ENCODE measurements at places on chromosomes 4 and X. TPM values are rescaled to one million over a fixed set of nuclear protein-coding genes. Genes with fewer than 3 reads are reported as not detected.

DNA sequence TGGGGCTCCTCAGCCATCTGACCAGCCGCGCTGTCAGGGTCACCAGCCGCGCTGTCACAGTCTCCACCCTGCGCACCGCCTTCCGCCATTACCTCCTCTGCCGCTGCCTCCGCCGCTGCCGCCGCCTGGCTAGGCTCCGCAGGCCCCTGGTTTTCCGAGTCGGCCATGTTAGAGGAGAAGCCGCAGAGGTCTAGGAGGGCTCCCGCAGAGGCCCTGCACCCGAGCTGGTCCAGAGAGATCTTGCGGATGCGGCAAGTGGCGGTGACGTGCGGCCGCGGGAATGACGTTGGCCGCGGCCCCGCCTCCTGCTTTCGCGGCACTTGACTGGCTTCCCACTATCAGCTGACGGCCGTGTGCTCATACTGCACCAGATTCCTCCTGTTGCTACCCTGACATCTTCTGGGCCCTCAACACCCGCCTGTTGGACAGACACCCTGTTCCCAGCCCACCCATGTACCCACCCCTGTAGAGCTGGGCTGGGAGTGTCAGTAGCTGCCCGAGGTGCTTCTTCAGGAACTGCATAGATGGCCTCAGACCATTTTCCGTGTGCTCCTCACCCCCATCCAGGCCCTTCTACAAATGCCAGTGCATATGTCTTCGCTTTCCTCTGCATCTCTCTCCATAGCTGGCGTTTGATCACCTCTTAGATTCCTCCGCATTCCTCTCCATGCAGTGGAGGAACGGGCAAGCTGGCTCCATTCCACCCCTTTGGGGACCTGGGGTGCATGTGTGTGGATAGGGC lies at the start of gene NAP1L5:
Gene NAP1L5 (minus strand): TSS at position 242 of the 742 bp plus-strand sequence. CDS start 75 bp downstream, at position 167.
- DNase-seq: peak; percentile 76

- DNase-seq: peak; percentile 47
Observed at GRCh38 chrX:46837558-46838485, 979 bp downstream of the RP2 start.

GRCh38 chr4:55032788-55033187 lies 92.6 kb downstream of the KDR start:
- no peak for DNase-seq

GRCh38 chrX:118566359-118566758 lies 70.7 kb downstream of the DOCK11 start:
- DNase-seq: no peak

GRCh38 chr4:184515606-184516005 lies 41.3 kb upstream of the IRF2 start:
- no peak for DNase-seq

DNA sequence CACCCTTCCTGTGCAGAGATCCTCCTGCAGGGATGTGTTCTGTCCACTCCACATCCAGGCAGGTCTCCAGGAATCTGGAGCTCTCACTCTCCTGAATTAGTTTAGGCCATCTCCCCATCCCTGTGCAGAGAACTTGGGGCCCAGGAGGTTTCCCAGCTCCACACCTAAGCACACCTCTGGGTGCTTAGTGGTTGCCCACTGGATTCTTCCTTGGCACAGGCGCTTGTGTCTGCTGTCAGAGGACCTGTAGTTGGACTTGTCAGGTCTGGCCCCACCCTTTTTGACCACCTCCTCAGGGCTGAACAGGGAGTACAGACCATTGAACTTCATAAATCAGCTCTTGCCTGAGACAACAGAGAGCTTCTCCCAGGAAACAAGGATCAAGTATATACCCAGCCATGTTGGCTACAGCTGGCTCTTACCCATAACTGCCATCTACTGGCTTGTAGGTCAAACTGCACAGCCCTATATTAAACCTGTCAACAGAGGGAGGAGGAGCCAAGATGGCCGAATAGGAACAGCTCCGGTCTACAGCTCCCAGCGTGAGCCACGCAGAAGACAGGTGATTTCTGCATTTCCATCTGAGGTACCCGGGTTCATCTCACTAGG lies 275.5 kb downstream of the PPARGC1A start:
- peak; percentile 20 for DNase-seq

- no peak for DNase-seq
Observed at GRCh38 chr4:156388826-156389225, 435.2 kb upstream of the CTSO start.

DNA sequence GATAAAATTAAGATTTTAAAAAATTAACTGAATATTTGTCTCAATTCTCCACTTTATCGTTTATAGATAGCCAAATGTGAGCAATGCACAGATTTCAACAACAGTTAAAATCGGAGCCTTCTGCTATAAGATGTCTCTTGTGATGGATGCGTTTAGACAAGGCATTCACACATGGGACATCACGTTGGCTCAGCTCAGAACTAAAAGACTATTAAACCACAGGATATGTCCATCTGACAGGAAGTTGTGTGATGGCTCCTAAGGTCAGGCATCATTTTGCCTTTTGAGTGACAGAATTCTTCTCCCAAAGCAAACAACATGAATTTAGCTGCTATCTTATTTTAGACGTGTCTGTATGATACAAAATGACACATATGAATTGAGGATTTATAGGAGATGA lies 17.3 kb upstream of the VCX3B start:
- DNase-seq: no peak

- DNase-seq: peak; percentile 80
Observed at GRCh38 chr4:38034986-38035882, 75.0 kb downstream of the PTTG2 start.

DNA sequence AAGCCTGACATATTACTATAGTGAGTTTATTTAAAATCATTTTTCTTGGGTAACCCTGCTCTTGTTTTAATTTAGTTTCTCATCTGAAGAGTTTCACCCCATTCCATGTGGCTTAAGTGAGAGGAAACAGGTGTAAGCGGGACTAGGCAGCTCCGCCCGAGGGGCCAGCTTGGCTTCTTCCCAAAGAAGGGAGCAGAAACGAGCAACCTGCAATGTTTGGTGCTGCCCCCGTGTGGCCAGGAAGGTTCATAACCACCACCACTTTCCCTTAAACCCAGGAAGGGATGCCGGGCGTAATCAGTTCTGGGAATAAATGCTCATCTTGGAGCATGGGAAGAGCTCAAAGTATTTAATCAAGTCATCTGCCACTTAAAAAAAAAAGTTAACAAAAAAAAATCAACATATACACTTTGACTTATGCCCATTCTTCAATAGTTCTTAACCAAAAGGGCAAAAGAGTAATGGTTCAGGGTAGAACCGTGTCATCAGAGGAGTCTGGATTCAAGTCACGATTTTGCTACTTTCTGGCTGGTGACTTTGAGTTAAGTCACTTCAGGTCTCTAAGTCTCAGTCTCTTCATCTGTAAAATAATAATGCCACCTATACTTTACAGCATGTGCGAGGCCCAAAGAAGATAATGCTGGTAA lies 147.9 kb downstream of the NSUN7 start:
- peak; percentile 85 for DNase-seq

DNA sequence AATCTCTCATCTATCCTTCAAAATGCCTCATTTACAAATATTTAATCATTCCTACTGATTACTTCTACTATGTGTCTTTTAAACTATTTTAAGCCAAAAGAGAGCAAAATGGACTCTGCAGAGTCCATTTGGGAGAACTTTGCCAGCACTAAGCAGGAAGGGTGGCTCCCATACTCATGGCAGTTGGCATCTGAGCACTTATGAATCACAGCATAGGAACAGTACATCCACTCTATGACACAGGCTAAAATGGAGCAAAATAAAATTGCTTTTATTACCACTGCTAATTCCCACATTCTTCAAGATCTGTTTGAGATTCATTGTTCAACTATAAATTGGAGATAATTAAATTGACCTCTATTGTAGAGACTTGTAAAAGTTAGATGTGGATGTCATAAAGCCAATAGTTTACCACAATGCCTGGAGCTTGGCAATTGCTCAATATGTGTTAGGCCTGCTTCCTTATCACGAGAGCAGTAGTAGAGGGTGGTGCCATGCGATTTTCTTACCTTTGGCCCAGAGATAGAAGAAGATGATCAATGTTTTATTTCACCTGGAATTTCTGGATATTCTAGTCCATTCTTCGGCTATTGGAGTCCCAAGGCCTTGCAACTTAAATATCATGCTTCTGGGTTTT lies 19.1 kb downstream of the HPGD start:
- no peak for DNase-seq

- no peak for DNase-seq
Observed at GRCh38 chr4:7959078-7959477, 19.4 kb upstream of the AFAP1 start.

GRCh38 chr4:53545942-53546581 lies 45.2 kb downstream of the LNX1 start:
- no peak for DNase-seq

GRCh38 chr4:125639182-125639621 lies 324.4 kb downstream of the FAT4 start:
- DNase-seq: peak; percentile 14

LGI2 gene
- total RNA-seq: not detected

RASSF6 gene
- total RNA-seq: not detected

C4orf36 gene
- total RNA-seq: not detected

SYTL5 gene
- under 0.01 TPM for total RNA-seq

All from lung microvascular endothelial cell (primary cell).